Activated CD4-positive, CD25-positive, alpha-beta regulatory T cell treated with anti-CD3 and anti-CD28 coated beads, Interleukin-2, amount 50 U/mL, for 72 hours (primary cell): ENCODE measurements at places on chromosomes 6 and 20.
A peak's percentile ranks its signal among the peaks of the same experiment; 100 is the strongest.

DNA sequence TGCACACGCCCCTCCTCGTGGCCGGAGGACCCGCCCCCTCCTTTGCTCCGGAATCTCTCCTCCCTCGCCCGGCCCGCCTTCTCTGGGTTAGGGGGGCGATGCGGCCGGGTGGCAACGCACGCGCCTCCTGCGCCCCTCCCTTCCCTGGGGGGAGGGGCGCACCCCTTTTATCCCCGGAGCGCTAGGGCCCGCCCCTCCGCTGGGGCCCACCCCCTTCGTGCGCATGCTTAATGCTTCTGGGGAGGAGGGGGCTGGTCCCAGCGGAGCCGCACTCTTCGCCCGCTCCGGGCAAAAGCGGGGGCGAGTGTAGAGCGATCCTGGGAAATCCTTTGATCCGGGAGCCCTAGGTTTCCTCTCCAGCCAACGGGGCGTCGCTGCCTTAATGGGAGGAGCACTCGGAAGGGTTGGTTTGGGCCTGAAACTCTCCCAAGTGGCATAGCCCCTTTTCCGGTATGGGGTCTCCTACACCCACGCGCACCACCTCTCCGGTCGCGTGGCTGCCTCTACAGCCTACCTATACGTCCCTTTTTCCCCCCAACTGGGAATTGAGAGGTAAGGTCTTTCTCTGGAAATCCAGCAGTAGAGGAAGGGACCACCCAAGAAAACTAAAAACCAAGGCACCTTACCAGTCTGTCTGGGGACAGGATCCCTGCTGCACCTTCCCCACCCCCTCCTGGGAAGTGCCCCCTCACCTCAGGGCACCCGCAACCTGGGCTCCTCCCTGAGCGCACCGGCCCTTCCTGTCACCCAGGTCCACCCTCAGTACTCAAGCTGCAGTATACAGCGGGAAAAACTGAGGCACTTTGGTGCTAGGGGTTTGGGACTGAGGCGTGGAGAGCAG lies 2.1 kb downstream of the SOX12 start:
- DNase-seq, result peak; percentile 60

DNA sequence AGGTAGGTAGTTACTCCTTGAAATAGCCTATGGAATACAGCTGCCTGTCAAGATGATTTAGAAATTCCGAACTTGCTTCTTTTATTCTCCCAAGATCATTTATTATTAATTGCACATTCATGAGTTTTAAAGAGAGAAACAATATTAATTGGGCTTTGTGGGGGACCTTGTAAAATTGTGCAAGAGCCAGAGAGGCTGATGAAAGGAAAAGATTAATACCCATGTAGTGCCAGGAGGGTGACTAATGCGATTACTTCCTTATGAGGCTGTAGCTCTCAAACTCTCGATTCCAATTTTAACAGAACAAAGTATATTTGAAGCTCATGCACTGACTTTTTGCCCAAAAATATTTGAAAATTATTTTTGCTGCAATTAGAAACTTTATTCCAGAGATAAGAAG lies 423.8 kb upstream of the ID4 start:
- no peak for DNase-seq

DNA sequence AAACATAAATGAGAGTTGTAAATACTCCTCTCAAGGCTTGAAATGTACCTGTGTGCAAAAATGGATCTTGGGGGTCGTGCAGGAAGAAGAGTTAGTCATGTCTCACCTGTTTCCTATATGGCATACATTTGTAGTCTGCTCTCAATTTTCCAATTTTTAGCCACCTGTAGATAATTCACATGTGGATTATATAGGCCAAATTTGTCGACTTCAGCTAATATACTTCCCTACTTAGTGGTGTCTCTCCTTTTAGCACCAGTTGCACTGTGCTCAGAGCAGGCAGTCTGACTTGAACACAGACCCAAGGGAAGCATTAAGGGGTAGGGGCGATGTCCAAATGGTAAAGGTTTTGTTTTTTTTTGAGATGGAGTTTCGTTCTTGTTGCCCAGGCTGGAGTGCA lies 1.9 kb downstream of the RBM24 start:
- DNase-seq, result no peak

DNA sequence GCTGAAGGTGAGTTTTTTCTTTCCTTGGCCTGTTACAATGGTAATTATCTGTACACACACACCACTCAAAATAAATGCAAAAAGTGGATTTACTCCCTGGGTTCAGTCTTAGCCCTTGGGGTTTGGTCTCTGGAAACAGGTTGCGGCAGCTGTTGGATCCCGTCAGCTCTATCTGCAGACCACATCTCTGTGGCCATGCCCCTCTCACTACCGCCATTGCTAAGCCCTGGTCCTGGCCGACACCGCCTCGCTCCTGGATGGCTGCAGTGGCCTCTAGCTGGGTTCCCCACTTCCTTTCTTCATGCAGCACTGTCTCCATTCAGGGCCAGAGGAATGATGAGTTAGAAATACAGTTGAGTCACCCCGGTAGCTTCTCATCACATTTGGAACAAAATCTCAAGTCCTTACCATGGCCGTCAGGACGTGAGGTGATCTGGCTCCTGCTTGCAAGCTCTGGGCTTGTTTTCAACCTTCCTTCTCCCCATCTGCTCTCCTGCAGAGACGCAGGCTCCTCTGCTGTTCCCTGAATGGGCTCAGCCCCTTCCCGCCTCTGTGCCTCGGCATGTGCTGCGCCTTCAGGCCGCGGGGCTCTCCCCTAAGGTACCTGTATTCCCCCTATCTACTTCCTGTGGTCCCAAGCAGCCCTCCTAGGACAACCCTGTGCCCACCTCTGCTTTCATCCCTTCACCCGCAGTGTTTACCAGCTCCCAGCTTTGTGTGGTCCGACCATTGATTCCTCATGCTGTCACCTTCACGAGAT lies 38.0 kb downstream of the EFCAB8 start:
- no peak for DNase-seq

DNA sequence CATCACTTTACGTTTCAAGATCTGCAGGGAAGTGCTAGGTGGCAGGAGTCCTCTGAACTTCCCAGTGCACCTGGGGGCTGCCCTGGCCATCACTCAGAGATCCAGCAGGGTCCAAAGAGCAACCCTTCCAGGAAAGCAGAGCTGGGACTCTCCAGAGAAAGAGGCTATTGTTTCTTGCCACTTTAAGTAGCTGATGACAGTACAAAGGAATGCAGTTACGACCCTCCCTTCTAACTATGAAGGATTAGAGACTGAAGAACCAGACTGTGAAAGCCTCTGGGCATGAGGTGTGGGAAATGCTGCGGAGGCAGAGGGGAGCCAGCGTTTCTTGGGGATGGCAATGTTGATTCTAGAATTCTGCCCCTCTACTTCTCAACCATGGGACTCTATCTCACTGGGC lies 189.1 kb upstream of the SUPT3H start:
- DNase-seq, result no peak

- no peak for DNase-seq
Observed at GRCh38 chr6:150720774-150721233, 121.1 kb downstream of the PLEKHG1 start.

DNA sequence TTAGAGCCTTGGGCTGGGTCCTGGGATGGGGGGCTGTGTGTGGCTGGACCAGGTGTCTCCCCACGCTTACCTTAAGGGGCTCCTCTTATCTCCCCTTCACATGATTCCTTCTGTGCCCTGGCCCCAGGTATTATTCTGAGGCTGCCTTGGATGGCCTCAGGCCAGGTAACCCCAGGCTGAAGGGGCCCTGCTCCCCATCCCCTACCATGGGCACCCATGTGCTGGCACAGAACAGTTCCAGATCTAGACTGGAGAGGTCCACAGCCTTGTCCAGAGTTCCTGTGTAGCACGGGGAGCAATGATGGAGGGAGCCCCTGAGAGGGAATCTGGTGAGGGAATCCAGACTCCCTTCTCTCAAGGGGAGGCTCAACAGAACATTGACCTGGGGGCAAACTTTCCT lies 32.1 kb downstream of the MOCS1 start:
- no peak for DNase-seq

- DNase-seq, result peak; percentile 65
Observed at GRCh38 chr20:62652041-62652893, 10.0 kb downstream of the SLCO4A1 start.

GRCh38 chr20:63048516-63049190 lies 41.9 kb upstream of the BHLHE23 start:
- no peak for DNase-seq
